H9 (cell line): ENCODE measurements at places on chromosomes 7 and 10.

DNA sequence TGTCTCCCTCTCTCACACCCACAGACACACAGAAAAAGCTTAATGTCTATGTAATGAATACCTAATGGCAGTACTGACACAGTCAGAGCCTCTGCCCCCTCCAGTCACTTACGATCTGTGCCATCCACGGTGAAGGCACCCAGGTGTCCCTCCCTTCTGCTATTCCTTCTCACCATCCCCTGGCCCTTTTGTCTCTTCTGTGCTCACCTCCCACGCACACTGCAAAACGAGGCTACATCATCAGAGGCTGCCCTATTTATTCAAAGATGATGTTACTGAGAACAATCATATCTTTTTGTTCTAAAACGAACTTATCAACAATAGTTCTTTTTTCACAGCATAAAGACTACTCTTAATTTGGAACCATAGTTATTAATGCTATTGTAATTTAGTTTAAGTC, 246.9 kb upstream of the MKLN1 start:
- DNase-seq, result no peak

DNA sequence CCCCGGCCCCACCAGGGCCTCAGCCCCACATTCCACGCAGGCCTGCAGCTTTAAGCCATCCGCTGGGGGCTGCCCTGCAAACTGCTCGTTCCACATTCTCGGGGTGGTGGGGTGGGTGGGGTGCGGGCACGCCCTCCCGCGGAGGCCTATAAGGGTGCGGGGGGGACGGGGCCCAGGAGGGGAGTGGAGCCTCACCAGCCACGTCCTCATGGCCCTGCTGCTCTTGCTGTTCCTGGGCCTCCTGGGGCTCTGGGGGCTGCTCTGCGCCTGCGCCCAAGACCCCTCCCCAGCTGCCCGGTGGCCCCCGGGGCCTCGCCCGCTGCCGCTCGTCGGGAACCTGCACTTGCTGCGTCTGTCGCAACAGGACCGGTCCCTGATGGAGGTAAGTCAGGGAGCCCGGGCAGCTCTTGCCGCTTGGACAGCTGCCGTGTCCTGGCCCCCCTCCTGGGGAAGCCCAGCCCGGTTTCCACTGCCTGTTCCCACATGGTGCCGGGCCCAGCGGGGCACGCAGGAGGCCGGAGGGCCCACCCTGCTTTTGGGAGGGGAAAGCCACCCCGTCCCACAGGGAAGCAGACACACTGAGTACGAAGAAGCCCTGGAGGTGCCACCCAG, at the start of gene CYP2W1:
CYP2W1 (plus strand) TSS at position 178 of the 612 bp plus-strand sequence; CDS start at position 209, 31 bp downstream.
- DNase-seq, result no peak

DNA sequence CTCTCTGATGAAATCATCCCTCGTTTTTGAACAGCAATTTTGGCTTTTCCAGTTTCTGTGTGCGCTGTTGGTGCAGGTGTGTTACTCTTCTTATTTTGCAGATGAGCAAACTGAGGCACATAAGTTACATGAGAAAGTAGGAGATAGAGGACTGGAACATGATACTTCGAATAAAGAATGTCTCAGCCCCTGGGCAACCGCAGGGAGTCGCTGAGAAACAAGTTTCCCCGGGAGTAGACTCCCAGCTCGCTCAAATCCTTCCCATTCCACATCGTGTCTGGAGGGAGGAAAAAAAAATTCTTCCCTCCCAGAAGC, 18.0 kb downstream of the MXI1 start:
- no peak for DNase-seq

GRCh38 chr10:62733654-62734293, 70.7 kb upstream of the ADO start:
- no peak for DNase-seq

DNA sequence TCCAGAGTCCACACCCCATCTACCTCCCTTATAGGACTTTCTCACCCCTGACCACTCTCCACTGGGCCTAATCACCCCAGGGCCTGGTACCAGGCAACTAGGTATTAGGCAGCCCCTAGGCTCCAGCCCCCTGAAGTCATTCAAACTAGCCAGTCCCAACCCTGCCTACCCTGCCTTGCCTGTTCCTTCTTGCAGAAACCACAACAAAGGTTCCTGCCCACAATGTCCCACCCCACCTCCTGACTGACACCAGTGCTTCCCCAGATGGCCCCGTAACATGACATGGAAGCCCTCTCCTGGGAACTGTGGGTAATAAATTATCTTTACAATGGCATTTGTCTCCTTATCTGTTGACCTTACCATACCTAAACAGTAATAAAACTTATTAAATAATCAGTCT, 100.6 kb upstream of the PDE1C start:
- DNase-seq, result no peak
